Neural crest cell (in vitro differentiated cells): ENCODE measurements at places on chromosomes 3 and 15.

DNA sequence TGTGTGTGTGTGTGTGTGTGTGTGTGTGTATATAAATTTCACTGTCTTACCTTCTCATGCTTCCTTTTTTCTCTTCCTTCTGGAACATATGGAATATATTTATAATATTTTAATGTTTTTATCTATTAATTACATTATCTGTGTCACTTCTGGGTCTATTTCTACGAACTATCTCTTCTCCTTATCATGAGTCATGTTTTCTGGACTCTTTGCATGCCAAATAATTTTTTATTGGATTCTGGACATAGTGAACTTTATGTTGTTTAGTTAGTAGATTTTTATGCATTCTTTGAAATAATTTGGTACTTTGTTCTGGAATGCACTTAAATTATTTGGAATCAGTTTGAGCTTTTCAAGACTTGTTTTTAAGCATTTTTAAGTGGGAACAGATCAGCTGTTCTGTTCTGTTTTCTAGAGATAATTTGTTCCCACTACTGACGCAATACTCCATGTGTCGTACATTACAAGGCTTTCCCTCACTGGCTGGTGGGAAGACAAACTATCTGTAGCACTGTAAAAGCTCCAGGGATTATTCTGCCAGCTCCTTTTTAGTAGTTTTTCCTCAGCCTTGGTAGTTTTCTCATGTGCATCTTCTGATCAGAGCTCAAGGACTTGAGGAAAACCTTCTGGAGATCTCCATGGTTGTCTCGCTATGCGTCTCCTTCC lies 302.0 kb downstream of the CLSTN2 start:
- no peak for DNase-seq

- DNase-seq = no peak
Observed at GRCh38 chr3:117473981-117474538, 764.5 kb downstream of the TUSC7 start.

DNA sequence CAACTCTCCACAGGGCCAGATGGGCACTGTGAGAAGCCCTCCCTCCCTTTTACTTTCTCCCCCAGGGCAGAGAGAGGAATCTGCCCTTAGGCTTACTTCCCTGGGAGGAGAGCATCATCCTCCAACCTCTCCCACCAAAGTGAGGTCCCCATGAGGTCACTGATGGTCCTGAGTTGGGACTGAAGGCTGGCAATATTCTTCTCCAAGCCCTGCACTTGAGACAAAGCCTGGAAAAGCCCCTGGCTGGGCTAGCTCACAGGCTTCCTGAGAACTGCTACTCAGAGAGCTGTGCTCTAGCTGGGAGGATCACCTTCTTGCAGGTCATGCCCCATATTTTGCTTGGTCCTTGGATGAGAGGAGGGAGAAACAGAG lies 110.0 kb upstream of the MEF2A start:
- no peak for DNase-seq

GRCh38 chr3:111237946-111238345 lies 166.3 kb downstream of the NECTIN3 start:
- no peak for DNase-seq

DNA sequence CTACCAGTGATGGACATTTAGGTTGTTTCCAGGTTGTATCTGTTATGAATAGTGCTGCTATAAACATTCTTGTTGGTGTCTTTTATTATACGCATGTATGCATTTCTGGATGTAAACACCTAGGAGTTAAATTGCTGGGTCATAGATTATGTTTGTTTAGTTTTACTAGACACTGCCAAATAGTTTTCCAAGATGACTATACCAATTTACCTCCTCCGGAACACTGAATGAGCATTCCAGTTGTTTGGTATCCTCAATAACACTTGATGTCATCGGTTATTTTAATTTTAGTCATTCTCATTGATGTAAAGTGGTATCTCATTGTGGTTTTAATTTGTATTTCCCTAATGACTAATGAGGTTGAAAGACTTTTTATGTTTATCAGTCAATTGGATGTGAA lies 36.6 kb upstream of the ARID3B start:
- DNase-seq = no peak

DNA sequence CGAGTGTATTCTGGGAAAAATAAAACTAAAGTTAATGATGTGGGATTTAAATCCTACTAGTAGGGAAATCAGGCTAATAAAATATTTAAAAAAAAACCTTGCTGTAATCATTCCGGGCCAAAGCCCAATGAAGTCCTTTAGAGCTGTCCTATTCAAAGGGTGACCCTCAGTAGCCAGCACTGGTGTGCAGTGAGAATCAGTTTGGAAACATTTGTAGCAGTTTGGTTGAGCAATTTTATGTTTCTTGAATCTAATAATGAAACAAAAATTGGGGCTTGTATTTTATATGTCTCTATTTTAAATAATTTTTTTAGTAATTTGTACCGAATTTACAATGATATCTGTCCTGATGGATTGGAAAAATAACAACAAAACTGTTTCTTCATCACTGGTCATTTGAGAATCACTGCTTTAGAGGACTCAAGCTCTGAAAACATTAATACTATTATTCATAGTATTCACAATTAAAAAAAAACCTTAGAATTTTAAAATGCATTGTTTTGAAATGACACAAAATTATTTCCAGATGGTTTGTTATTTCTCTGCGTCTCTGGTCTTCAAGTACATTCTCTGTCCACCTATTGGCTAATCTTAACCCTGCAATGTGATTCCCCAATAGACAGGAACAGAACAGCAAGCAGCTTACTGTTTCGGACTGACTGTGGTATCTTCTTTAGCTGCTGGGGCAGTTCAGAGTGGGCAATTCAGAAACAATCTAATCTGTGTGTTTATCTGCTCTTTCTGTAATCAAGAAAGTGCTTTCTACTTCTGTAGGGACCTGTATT lies 71.2 kb downstream of the OTOL1 start:
- DNase-seq = no peak

DNA sequence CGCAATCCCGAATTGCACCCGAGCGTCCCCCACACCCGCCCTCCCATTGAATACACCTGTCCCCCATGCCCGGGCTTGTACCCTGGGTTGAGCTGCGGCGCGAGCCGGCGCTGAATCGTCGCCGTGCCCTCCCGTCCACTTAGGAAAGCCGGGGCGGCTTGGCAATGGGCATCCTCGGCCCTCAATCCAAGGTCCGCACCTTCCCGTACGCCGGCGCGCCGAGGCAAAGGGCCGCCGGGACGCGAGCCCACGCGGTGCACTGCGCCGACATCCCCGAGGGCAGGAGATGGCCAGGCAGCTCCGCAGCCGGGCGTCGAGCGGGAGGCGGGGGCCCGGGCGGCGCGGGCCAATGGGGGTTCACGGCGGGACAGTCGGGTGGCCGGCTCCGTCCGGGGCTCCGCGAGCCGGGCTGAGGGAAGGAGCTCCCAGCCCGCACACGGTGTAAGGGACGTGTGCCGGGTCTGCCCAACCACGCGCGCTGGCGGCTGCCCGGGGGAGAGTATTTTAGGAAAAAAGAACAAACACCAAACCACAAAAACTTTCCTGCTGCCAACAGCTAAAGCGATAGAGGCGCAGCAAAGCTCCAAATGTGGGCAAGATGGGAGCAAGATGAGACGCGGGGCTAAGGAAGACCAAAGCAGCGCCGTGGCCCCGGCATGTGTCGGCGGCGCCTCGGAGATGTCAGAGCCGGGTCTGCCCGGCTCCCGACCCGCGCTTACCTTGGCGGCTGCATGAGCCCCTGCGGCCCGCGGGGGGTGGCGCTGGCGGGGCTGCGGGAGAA lies 621 bp downstream of the RGMA start:
- peak; percentile 32 for DNase-seq

DNA sequence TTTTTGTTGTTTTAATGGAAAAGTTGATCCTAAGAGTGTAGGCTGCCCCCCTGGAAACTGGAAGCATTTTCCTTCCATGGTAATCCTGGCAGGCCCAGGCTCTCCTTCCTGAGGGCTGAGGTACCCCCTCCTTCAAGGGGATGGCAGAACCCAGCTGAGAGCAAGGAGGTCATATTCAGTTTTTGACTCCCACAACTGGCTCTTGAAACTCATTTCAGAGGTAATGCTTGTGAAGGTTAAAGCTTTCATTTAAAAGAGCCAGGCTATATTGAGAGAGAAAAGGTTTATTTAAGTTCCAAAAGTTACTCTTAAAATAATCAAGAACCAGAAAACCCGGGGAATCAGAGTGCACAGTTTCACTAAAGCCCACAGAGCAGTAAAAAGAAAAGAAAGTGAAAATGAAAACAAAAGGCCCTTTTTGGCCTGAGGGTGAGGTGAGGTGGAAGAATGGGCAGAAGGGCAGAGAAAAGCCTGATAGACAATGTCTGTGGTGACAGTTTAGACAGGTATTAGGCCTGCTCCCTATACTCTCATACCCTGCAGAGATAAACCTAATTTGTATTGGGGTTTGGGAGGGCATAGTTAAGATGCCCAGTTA lies 47.0 kb upstream of the RBP1 start:
- no peak for DNase-seq
